ENCODE measurements at places on chromosomes 13 and 19. TPM values are rescaled to one million over a fixed set of nuclear protein-coding genes. Genes with fewer than 3 reads are reported as not detected.

The GNA15 gene
- not detected for total RNA-seq

DNA sequence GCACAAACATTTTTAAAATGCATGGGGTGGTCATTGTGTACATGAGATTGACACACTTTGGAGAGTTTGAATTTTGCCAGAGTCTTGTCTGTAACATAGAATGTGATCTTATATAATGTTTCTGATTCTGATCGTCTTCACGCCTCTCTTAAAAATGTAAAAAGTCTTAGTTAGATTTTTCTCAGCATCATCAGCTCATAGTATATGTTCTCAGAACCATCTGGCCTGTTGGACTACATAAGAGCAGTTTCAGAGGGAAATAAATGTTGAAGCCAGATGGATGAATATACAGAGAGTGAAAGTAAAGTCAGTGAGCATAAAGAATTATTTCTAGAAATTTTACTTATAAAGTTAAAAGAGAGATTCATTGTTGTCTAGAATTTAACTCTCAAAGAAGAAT is 789.9 kb upstream of the MIR17HG start:
- DNase-seq: no peak

The RGL3 gene
- 0.54 TPM for total RNA-seq

The GFY gene
- not detected for total RNA-seq

DNA sequence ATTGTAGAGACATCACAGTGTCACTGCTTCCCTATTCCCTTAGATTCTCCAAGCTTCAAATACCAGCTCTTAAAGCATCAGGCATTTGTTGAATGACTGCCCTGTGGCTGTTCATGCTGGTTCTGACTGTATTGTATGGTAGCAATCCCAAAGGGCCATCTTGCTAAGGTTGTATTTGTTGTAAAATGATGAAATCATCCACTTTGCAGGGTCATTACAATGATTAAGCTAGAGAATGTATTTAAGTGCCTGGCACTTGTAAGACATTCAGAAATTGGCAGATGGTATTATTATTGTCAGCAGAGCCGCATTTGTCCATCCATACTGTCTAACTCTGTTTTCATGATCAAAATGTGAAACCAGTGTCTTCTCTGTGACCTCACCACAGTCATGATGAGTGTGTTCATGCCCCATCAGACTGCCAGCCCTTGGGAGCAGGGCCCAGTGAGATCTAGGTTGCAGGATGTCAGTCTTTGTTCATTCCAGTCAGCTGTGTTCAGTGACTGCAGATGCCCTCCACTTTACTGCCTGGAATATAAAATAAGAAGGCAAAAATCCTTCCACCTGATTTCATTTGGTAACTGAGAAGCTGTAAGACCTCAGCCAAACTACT is 86.1 kb downstream of the DHRS12 start:
- no peak for DNase-seq

All from B cell (primary cell).